ENCODE measurements at places on chromosomes 12 and 14.

DNA sequence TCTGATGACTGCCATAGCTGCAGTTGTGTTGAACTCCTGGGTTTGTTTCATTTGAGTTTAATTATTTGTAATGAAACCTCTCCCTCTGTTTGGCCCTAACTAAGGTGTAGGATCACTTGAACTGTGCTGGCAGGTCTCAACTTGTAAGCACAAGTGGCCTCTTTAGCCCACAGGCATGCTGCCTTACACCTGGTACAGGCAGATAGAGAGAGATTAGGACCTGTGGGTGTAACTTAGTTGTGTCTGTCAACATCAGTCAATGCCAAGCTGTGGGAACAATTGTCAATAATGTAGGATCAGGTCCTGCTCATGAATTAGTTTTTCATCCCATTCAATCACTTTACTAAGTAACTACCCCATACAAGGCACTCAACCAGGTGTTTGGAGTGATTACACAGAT, 263.0 kb upstream of the G2E3 start:
- DNase-seq, result peak; percentile 60

DNA sequence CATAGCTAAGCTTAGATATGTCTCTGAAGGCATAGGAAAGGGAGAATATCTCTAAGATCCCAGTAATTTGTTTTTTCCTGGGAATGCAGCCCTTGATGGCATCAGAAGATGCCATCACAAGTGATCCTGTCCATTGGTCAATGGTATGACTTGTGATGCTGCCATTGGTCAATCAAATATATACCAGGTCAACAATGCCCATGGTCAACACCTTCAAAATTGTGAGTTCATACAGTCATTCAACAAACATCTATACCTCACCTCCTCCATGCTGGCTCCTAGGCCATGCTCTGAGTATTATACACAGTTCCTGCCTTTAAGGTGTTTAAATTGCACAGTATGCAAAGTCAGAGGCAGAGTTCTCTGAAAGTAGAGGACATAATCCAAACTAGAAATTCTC, 19.3 kb upstream of the IL22 start:
- DNase-seq, result no peak

GRCh38 chr14:90111895-90112534, 50.2 kb downstream of the KCNK13 start:
- no peak for DNase-seq

DNA sequence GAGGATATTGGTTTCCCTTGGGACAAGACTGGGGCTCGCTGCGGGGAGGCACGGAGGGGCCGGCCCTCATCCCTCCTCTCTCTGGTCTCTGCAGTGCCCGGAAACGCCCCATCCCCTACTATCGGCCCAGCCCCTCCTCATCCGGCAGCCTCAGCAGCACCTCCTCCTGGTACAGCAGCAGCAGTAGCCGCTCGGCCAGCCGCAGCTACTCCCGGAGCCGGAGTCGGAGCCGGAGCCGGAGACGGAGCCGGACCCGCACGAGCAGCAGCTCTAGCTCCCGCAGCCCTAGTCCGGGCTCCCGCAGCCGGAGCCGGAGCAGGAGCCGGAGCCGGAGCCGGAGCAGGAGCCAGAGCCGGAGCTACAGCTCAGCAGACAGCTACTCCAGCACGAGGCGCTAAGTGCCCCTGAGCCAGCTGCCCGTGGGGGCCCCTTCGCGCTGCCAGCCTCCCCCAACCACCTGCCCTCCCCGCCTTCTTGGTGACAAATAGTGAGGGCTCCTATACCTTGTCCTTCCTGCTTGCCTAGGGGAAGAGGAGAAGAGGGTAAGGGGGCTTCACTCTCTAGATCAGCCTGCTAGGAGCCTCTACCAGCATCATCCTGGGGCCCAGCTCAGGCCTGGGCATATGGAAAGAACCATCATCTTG, 22.2 kb upstream of the HSPB8 start:
- no peak for DNase-seq

DNA sequence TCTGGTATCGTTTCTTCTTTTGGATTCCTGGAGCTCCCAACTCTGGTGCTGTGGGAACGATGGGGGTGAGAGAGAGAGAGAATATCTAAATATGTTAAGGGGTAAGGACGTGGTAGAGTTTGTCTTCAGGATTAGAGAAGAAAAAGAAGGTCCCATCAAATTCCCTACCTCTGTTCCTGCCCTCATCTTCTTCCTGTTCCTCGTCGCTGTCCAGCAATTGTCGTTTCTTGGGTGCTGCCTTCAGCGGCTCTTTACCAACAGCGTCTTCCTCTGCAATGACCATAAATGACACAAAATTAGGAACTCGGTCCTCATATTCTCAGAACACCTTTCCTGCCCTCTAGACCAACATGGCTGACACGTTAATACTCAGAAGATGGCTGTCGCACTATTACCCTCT, 31.5 kb downstream of the TIMELESS start:
- no peak for DNase-seq
